OCI-M1 (cell line): ENCODE measurements at places on chromosomes 2 and 18.
A peak's percentile ranks its signal among the peaks of the same experiment; 100 is the strongest.

DNA sequence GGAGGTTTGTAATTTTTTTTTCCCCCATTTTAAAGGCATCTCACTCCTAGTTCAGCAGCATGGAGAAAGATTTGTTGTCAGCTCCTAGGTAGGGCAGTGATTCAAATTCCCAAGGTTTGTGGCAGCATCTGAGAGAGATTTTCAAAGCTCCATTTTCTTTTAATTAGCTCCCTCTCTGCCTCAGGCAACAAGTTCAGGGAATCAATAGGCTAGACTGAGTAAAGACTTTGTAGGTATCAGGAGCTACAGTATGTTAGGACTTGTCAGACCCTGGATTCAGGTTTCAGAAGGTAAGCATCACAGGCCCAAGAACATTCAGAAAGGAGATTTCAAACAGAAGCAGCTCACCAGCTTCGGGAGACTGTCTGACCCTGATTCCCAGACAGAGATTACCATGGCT is 273.3 kb upstream of the ERBB4 start:
- no peak for DNase-seq

GRCh38 chr2:61562615-61563014 is 24.5 kb upstream of the XPO1 start:
- no peak for DNase-seq

- DNase-seq = no peak
These were observed 36.0 kb downstream of the SMAD7 start for GRCh38 chr18:48914581-48915251.

GRCh38 chr2:230913406-230914143 is 11.5 kb downstream of the GPR55 start:
- DNase-seq = peak; percentile 74

DNA sequence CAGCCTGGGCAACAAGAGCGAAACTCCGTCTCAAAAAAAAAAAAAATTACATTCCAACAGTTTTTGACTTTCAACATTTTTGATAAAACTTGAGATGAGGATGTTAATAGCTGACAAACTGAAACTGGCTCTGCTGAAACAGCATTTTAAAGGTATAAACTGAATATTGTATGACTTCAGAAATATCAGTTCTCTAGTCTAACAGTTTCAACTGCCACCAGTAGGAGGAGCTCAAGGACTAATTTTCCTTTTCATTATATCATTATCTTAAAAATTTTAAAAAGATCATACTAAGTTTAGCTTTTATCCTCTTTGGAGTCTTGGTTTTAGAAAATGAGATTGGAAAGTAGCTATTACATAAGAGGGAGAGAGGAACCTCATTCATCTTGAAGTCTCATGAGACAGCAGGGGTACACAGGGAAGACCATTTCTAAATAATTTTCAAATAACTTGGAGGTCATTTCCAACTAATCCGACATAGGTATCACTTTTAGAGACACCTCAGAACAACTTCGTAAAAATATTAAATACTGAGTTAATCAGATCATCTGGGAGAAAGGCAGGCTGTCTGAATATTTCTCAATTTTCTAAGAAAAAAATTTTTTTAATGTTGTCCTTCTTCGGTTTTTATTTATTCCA is 37.6 kb upstream of the MCM6 start:
- peak; percentile 75 for DNase-seq

- DNase-seq = no peak
These were observed 18.8 kb downstream of the NDUFB3 start for GRCh38 chr2:201090574-201090973.
